ENCODE measurements at places on chromosomes 5 and 9.

DNA sequence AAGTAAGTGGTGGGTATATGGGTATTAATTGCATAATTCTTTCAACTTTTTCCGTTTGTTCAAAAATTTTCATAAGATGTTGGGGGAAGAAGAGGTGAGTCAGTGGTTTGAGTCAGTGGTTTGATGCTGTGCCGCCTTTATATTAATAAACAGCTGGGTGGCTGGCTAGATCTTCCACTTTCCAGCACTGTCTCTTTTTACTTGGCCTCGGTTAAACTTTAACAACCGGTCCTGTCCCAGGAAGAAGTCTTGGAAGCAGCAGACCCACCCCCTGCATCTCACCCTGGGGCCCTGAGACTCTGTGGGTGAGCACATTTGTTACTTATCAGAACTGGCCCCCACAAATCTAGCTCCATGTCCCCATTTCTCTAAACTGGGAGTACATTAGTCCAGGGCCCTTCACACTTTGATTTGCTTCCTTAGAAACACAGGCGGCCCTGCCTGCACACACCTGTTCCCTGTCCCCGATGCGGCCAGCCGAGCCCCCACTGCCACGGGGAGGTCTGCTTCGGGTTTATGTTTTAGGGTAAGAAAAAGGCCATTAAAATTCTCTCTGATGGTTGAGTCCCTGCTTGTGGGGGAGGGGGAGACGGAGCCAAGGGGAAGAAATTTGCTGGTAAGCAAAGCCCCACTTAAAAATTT lies 90.7 kb downstream of the PTCH1 start:
- no peak for DNase-seq

- no peak for DNase-seq
Measured at GRCh38 chr9:93100276-93100636, 4.2 kb downstream of the CARD19 start.

- no peak for DNase-seq
Measured at GRCh38 chr9:103709366-103709765, 384.7 kb upstream of the SMC2 start.

DNA sequence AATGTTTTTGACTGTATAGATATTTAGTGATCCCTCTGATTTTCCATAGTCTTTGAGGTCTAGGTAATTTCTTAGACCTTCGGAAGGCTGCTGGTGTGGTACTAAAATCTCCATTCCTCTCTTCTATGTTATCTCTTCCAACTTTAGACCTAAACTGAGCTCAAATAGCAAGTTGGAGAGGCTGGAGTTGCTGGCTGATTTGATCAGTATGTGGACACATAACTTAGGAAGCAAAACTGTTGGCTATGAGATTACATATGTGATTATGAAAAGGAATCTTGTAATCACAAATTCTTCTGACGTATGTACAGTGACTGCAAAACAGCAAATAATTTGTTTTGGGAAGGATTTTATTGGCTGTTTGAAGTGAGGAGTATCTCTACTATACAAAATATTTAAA lies 2.1 kb upstream of the SMAD5 start:
- no peak for DNase-seq

GRCh38 chr5:62689599-62690368 lies 111.2 kb downstream of the LRRC70 start:
- peak; percentile 19 for DNase-seq

DNA sequence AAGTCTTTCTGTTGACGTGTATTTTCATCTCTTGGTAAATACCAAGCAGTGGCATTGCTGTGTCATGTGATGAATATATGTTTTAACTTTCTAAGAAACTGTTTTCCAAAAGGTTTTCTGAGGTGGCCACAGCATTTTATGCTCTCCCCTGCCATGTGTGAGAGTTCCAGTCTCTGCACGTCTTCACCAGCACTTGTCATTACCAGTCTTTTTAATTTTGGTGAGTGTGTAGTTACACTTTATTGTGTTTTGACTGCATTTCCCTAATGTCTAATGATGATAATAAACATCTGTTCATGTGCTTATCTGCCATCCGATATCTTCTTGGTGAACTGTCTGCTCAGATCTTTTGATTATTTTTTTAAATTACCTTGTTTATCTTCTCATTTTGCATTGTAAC lies 27.4 kb upstream of the GADD45G start:
- no peak for DNase-seq

- no peak for DNase-seq
Measured at GRCh38 chr5:150211156-150212030, 21.5 kb downstream of the SLC6A7 start.

GRCh38 chr5:88879724-88880123 lies 3.3 kb downstream of the MEF2C start:
- no peak for DNase-seq

DNA sequence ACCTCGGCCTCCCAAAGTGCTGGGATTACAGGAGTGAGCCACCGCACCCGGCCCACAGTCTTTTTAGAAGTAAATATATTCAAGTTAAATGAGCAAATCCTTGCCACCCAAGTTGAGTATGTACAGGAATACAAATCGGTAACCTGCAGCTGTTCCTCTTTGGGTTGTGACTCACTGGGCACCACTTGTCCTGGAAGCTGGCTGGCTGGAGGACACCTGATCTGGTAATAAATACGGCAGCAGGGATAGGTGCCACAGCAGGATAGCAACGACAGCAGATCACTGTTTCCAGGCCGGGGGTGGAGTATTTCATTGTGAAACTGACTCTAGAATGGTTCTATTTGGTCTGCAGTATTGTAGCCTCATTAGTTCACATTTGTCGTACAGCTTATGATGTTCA lies 35.7 kb upstream of the SLC36A2 start:
- no peak for DNase-seq

GRCh38 chr5:40227366-40227765 lies 452.3 kb upstream of the PTGER4 start:
- DNase-seq = no peak

GRCh38 chr5:4255441-4255840 lies 659.8 kb downstream of the IRX1 start:
- no peak for DNase-seq

DNA sequence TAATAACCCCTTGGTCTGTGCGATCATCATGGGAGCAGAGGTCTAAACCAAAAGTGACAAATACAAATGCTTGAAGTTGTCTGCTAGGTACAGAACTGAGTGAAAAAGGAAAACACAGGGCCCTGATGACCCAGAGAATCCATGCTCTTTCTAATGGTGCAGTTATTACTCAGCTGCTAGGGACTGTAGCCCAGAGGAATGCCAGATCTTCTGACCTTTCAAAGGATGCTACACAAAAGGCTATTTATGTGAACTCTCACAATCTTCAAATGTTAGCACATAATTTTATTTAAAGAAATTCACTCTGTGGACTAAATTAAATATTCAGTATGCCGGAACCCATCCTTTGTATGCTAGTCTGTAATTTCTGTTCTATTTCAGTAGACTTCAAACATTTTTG lies 79.9 kb downstream of the PRR16 start:
- DNase-seq = no peak

- DNase-seq = peak; percentile 48
Measured at GRCh38 chr9:27367175-27367798, 70.3 kb upstream of the EQTN start.

DNA sequence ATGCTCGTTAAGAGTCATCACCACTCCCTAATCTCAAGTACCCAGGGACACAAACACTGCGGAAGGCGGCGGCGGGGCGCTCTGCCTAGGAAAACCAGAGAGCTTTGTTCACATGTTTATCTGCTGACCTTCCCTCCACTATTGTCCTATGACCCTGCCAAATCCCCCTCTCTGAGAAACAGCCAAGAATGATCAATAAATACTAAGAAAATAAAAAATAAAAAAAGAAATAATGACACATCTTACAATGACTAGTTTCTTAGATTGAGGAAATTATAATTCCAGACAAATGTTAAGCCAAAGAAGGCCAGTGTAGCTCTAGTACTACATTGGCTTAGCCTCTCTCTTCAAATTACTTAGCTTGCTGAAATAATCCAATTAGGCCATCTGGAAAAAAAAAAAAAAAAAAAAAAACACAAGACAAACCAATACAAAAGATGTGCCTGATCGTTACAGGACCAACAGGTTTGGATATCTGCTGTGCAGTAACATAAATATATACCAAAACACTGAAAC lies 58.0 kb downstream of the ANXA2R start:
- DNase-seq = no peak

DNA sequence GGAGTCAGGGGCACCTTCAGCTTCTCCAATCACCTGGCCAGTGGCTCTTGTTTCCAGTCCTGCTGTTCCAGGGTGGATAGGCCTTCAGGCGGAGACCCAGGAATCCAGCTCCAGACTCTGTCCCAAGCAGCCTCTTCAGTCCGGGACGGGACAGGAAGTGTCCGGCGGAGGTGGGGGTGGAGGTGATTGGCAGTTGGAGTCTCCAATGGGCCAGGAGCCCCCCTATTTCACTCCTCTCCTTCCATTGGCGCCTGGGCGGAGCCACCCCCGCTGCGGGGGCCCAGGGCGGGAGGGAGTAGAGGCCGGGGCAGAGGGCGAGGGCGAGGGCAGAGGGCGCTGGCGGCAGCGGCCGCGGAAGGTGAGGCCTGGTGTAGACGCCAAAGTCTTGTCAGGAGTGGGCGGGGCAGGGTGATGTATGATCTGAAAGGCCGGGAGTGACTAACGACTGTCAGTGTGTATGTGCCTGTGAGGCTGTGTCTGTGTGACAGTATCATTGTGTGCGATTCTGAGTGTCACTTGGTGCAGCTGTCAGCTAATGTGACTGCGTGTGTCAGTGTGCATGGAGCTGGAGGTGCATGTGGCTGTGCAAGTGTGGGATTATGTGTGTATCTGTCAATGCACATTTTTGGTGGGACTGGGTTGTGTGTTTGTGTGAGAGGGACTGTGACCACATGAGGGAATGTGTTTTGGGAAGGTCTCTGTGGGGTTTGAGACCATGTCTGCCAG lies at the start of gene IL11RA:
Gene IL11RA, plus strand, starts transcription at position 310 of the 726 bp plus-strand sequence. CDS start 3,033 bp downstream, outside the sequence.
- no peak for DNase-seq

DNA sequence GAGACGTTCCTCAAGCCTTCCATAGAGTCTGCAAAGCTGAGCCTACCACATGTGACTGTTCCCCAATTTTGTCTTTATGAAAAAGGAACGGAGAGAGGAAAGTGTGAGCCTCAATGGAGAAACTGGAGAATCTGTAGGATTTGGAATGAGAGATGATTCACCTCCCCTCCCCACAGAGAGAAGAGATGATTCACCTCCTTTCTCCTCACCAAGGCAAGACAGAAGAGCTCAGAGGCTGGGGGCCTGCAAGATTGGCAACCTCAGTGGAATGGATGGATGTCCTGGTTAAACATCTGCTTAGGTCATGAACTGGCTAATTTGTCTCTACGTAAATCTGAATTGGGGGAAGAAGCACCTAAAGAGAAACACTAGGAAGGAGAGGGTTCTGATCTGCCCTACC lies 17.0 kb upstream of the MOCS2 start:
- no peak for DNase-seq

GRCh38 chr5:122102825-122103224 lies 24.8 kb upstream of the LOX start:
- no peak for DNase-seq

GRCh38 chr9:124006448-124007361 lies 4.9 kb upstream of the LHX2 start:
- DNase-seq = no peak

DNA sequence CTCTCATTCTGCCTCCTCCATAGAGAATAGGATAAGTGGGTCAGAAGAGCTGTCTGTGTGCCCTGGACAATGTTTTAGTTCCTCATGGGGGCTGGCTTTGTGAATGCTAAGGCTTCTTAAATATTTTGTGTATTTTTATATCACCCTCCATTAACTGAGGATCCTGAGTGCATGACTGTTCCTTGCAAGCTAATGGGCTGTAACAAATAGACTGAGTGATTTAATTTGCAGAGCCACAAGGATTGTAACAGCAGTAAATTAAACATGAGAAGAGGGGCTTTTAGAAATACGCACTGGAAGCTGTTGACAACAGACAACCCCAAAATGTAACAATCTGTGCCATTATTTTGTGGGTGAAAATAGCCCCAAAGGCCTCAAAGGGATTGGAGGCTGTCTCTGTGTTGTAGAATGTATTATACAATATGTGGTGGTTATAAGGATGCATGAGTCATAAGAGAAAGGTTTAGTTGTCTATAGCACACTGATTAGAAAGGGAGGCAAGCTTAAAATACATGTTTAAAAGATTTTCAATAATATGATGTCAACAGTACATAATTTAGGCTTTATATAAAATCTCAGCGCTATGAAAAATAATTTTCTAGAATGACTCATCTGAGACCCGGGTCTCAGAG lies 152.7 kb upstream of the ACTBL2 start:
- DNase-seq = no peak

- peak; percentile 20 for DNase-seq
Measured at GRCh38 chr5:76710991-76711390, 4.9 kb upstream of the F2R start.

- no peak for DNase-seq
Measured at GRCh38 chr5:38681966-38682365, 125.5 kb upstream of the LIFR start.

GRCh38 chr5:111163000-111163399 lies 61.2 kb upstream of the CAMK4 start:
- no peak for DNase-seq

DNA sequence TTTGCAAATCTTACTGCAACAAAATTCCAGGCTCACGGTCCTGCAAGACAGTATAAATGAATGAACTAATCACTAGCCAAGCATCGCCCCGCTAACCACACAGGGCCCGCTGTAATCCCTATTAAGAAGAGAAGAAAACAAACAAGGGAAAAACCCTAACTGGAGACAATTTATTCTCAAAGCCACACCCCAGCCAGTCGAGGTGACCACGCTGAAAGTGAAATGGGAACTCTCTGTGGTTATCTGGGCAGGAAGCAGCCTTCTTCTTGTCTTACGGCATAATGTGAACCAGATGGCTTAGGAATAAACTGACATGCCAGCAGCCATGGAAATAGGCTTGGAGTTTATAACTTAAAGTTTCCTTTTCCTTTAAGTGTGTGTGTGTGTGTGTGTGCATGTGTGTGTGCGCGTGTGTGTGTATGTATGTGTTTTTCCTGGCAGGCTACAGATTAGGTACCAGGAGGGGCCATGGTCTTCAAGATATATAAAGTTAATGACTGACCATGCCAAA lies 120.2 kb downstream of the SEMA6A start:
- DNase-seq = peak; percentile 64

- DNase-seq = no peak
Measured at GRCh38 chr5:77981820-77982219, 205.7 kb upstream of the TBCA start.

- DNase-seq = no peak
Measured at GRCh38 chr9:134240361-134240760, 76.0 kb upstream of the RNU6ATAC start.

GRCh38 chr5:90803381-90803780 lies 244.8 kb downstream of the ADGRV1 start:
- no peak for DNase-seq

DNA sequence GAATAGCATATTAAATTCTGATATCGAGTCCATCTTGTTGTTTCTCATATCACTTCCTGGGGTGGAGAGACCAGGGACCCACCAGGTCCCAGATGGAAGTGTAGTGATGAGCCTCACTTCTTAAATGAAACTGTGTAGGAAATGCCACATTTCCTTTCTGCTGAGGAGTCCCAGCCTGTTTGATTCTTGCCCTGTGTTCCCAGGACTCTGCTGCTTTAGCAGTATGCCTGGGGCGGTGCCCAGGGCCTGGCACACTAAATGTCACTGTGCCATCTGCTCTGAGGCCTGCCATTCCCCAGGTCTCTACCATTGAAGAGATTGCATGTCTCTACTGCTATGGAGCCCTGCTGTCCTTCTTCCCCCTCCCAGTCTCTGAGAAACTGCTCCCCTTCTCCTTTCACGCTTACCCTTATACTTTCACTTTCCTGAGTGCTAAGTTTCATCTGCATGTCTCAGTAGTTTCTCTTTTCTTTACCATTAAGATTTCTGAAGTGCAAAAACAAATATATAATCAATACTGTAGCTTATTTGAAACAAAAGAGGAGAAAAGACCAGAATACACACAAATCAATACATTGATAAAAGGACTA lies 260.4 kb downstream of the GABRB2 start:
- DNase-seq = peak; percentile 44

Measured in GM10248 (cell line).